ENCODE measurements at places on chromosomes 1 and 21.

GRCh38 chr1:170503665-170504064, 28.3 kb upstream of the GORAB start:
- DNase-seq, result no peak

GRCh38 chr1:112409414-112409813, 13.4 kb downstream of the CTTNBP2NL start:
- no peak for DNase-seq

- DNase-seq, result no peak
These were observed 67.0 kb upstream of the DYNLT5 start for GRCh38 chr1:66685265-66685664.

- no peak for DNase-seq
These were observed 10.3 kb upstream of the VWA5B1 start for GRCh38 chr1:20280341-20280740.

GRCh38 chr1:100469578-100469977, 68.4 kb upstream of the GPR88 start:
- no peak for DNase-seq

DNA sequence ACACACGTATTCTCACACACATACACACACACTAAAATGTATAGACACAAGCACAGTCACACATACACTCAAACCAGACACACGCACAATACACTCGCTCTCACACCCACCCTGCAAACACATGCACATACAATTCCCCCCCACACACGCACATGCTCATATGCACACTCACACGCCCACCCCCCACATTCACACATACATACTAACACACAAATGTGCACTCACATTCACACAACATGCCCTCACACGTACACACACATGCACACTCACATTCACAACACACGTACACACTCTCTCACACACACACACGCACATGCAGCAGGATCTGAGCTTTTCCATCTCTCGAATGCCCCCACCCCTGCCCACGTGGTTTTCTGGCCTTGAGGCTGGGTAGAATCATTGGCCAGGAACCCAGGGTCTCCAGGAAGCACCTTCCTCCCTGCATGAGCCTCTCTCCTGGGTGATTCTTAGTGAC, 589.7 kb downstream of the PTPRU start:
- no peak for DNase-seq

DNA sequence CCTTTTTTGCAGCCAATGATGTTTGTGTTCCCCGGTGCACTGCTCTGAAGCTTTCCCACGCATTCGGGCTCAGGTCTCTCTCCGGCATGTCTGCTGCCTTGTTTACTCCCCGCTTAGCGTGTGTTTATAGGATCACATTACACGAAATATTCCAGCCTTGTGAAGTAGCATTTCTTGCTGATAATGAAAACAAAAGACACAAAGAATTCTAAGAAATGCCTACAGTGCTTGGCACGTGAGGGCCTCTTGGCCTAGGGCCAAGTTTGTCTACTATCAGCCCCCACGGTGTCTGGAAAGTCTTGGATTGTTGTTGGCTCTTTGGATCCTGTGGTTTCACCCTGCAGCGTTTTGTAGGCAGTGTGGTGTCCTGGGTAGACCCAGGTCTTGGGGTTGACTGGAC, 11.2 kb upstream of the GSTM4 start:
- no peak for DNase-seq

- no peak for DNase-seq
These were observed 5.2 kb upstream of the CTH start for GRCh38 chr1:70405780-70406416.

GRCh38 chr1:92333668-92334067, 34.8 kb downstream of the RPAP2 start:
- DNase-seq, result no peak

- no peak for DNase-seq
These were observed 3.9 kb upstream of the PITHD1 start for GRCh38 chr1:23774174-23774880.

- no peak for DNase-seq
These were observed 48.8 kb downstream of the SYCP1 start for GRCh38 chr1:114903480-114903879.

GRCh38 chr1:92964316-92964715, 3.1 kb upstream of the DIPK1A start:
- no peak for DNase-seq

GRCh38 chr21:44510508-44511218, 29.3 kb downstream of the KRTAP10-1 start:
- DNase-seq, result peak; percentile 72

DNA sequence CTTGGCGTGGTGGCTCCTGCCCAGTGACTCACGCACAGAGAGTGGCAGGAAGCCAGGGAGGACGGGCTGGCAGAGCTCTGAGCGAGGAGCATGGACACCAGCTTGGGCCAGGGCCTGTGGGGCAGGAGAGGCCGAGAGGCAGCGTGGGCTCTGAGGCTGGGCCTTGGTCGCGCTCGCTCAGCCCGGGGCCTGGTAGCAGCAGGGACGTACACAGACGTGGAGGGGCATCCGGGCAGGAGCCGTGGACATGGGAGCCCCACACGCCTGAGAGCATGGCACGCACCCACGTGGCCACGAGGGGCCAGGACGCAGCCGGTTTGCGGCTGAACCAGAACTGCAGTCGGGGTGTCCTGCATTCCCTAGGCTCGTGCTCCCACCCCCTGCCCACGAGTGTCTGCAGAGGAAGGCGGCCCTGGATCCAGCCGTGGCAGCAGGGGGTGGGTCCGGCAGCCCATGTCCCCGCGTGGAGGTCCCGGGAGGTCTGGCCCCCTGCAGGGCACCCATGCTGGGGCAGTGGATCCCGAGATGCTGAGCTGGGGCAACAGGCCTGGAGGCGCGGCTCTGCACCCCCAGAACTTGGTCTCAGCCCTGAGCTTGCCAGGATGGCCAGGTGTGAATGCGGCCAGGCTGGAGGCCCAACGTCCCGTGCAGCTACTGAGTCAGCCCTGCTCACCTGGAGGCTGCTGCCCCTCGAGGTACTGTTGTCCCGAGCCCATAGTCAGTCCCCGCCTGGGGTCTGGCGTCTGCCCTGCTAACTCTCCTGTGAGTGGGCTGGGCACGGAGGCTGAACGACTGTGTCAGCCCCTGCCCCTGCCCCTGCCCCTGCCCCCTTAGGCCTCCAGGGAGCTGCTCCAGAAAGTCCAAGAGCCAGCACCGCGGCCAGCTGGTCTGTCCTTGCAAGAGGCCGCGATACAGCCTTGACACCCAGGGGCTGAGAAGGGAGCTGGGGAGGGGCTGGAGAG, 61.6 kb downstream of the SLX9 start:
- DNase-seq, result peak; percentile 15

GRCh38 chr1:54585181-54586066, 37.4 kb downstream of the ACOT11 start:
- no peak for DNase-seq

- no peak for DNase-seq
These were observed 5.0 kb upstream of the PAQR7 start for GRCh38 chr1:25880518-25880917.

DNA sequence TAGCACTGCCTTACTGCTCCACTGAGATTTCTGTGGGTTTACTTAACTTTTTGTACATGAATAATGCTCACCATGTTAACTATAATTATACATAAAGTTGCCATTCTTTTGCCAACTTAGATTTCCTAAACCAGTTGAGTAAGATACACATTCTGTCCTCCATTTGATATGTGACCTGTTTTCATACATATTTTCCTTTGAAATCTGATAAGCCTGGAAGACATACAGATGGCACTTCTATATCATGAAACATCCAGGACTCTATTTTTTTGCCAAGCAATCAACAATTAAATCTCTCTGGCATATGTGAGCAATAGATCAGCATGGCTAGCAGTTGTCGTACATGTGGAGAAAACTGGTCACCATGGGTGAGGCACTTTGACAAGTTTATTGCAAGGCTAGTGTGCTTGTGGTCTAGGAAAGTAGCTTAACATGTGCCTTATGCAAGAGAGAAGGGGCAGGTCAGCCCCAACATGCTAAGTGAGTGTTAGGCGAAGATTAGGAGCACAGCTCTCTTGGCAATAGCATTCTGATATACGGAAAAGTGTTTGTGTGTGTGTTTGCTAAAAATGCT, 14.2 kb downstream of the PRRX1 start:
- no peak for DNase-seq

- DNase-seq, result peak; percentile 67
These were observed at the start of gene PGM1 for GRCh38 chr1:63593303-63593885. Gene PGM1 (plus strand): TSS chr1:63593411. CDS start chr1:63593489, 78 bp downstream.

GRCh38 chr1:33500547-33500946, 28.1 kb downstream of the ZSCAN20 start:
- no peak for DNase-seq

DNA sequence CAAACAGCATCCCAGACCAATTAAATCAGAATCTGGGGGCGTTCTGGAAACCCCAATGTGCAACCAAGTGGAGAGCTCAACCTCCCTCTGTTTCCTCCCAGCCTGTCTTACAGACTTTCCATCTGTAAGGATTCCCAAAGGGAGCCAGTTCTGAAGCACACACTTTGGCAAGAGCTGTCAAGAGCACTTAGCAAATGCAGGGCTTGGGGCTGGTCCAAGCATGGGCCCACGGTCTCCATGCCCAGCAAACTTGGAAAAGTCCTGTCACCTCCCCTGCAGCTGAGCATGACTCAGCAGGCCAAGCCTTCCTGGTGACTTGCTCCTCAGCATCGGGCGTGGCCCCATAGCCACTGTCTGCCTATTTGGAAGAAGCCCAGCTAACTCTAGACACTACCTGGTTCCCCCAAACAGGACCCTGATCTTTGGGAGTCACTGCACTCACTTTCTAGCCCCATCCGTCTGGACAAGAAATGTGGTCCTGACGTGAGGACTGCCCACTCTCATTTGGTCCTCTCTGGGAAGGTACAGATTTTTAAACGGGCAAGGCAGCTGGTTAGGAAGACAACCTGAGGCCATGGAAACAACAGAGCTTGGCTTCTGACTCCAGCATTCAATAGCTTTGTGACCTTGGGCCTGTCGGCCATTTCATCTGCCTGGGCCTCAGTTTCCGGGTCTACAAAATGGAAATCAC, 16.9 kb downstream of the SLC2A1 start:
- peak; percentile 28 for DNase-seq

GRCh38 chr1:94676686-94677085, 135.1 kb upstream of the F3 start:
- no peak for DNase-seq

DNA sequence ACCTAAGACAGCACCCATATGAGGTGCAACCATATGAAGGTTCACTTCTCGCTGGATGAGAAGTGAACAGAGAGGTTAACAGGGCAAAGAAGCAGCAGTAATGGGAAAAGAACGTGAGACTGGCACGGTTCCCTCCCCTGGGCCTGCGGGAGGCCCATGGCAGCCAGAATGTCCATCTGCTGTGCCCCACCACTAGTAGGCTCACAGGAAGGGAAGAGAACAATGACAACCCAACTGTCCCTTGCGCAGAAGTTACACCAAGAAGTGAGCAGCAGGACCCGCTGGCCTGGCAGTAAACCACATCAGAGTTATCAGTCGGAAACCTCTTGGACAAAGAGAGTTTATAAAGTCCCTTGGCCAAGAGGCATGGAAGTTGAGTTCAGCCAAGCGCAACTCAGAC, 11.3 kb downstream of the HIVEP3 start:
- DNase-seq, result no peak

DNA sequence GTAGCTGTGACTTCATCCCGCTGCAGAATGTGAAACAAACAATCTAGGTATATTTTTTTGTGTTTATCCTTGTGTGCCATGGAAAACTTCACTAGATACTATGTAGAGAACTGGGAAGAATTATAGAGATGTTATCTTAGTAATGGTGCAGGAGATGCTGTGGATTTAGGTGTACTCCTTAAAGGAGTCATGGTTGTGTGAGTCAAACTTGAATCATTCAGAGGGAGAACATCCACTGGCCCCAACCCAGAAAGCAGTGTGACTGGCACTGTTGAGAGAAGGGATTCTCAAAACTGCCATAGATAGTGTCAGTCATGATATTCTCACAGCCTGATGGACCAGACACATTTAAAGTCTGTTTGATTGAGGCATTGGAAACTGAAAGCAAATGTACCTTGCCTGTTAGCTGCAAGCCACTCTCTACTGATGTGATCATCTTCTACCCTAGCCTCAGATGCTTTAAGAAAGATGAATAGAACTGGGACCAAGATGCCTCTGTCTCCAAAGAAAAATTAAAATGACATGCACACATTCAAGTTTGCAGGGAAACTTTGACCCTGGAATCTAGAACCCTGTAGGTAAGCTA, 754.6 kb downstream of the MRPL39 start:
- no peak for DNase-seq

DNA sequence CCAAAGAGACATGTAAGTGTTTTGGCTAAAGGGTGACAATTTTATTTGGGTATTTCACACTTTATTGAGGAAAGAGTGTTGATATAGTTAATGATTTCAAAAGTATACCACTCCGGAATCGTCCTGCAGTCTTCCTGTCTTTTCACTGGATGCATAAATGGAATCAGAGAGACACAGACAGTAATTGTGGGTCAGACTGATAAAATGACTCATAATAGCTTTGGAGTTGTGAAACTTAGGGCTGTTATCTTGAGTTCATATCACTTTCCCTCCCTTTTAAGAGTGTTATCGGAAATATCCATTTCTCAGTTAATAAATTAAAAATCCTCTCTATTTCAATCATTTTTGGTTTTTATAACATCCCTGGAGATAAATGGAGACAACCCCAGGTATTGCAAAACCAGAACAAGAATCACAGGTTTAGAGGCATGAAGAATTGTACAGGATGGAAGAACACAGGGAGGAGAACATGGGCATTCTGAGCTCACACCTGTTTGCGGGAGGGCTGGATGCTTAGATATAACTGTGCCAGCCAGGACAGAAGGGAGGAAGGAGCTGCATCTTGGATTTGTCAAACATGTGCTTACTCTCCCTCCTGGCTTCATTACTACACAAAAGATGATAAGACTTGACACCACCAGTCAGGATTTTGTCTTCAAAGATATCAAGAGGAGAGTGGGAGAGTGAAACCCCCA, 185.4 kb downstream of the LMO4 start:
- DNase-seq, result no peak

GRCh38 chr1:53799141-53799540, 39.0 kb downstream of the NDC1 start:
- DNase-seq, result no peak

DNA sequence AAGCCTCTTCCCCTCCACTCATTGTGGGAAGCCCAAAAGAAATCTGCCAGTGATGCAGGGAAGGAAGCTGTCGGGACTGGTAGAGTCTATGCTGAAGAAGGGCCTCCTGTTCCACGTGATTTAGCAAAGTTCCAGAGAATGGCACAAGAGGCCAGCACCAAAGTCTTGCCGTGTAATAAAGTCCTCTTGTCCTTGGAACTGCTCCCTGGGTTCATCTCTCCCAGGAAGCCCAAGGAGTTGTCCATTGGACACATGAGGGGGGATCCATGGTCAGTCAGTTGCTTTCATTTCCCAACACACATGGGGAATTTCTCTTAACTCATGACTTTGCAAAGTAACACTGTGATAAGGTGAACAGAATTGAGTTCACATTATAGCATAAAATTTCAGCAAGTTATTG, 116.1 kb upstream of the RAB4A start:
- DNase-seq, result no peak

DNA sequence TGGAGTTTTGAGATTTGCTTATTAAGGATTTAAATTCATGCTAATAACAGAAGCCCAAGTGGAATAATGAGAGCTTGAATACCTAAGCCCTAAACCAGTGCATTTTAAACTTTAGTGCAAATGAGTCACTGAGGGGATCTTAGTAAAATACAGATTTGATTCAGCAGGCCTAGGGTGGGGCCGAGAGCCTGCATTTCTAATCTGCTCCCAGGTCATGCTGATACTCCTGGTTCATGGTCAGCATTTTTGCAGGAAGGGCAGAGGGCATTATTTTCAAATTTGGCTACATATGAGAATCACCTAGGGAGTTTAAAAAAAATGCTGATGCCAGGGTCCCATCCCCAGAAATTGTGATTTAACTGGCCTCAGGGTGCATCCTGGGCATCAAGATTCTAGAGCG, 39.3 kb downstream of the DNTTIP2 start:
- DNase-seq, result no peak

Measured in BE2C (cell line).